ENCODE measurements at places on chromosomes 7 and 10. TPM values are rescaled to one million over a fixed set of nuclear protein-coding genes. Genes with fewer than 3 reads are reported as not detected.

OPN1SW gene
- not detected for total RNA-seq

SPOCK2 gene
- total RNA-seq = 1.4 TPM

DNA sequence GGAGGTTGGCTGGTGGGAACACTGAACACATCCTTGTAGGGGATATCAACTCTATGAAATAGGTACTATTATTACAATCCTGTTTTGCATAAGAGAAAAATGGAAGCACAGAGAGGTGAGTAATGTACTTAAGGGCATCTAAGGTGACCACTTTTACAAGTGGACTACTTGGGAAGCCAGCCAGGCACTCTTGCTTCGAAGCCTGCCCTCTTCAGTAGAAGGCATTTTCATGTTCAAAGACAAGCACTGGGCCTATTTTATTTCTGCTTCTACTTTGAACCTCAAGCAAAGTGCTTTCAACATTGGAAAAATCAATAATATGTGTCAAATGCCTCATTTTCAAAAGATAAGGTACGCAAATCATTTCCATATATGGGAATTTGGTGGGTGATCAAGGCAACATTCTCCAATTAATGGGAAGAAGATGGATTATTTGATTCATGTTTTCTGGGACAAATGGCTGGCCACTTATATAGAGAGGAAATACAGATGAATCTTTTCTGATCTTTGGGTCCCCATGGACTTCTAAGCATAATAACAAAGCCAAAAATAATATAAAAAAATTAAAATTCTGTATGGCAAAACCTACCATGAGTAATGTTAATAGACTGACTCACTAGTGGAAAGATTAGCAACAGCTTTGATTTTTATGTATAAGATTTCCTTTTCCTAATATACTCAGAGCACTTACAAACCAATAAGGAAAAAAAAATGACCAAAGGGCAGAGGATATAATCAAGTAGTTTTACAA lies 270.2 kb downstream of the FRMD4A start:
- H3K4me1 ChIP-seq = peaks cover 23% of the 10 kb centered on the region
- H3K36me3 ChIP-seq = peaks cover 2% of the 10 kb centered on the region
- DNase-seq = no peak
- no peak overlapping the region for H3K27ac ChIP-seq
- no peaks in the 10 kb centered on the region for H3K27me3 ChIP-seq

- DNase-seq = no peak
- no peak overlapping the region for H3K27ac ChIP-seq
- no peaks in the 10 kb centered on the region for H3K27me3 ChIP-seq
- H3K36me3 ChIP-seq = no peaks in the 10 kb centered on the region
Measured at GRCh38 chr10:112262546-112262945, 20.7 kb upstream of the TECTB start.

DNA sequence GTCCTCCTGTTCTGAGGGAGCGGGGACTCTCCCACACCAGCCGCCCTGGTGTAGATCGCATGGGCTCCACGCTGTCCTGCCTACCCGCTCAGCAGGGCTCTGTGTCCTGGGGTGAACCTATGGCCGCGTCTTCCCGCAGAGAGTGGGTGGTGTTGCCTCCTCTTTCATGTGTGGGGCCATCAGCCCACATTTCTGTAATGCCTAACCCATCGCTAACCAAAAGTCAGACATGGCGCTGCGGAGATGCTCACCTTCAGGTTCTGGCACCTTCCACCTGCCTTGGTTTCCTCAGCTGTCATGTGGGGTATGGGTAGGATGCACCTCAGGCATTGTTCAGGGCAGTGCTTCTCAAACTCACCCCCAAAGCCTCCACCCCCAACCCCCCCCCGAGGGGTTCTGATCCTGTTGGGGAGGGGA lies 50.5 kb upstream of the CAMK2B start:
- no peak overlapping the region for H3K27ac ChIP-seq
- peak overlapping the region; percentile 49 for H3K4me3 ChIP-seq
- DNase-seq = no peak

- peaks cover 7% of the 10 kb centered on the region for H3K4me1 ChIP-seq
- H3K36me3 ChIP-seq = no peaks in the 10 kb centered on the region
- H3K27ac ChIP-seq = peak overlapping the region; percentile 58
- no peak overlapping the region for H3K4me3 ChIP-seq
- DNase-seq = no peak
- H3K27me3 ChIP-seq = no peaks in the 10 kb centered on the region
Measured at GRCh38 chr7:92740700-92741126, 95.7 kb downstream of the CDK6 start.

DNA sequence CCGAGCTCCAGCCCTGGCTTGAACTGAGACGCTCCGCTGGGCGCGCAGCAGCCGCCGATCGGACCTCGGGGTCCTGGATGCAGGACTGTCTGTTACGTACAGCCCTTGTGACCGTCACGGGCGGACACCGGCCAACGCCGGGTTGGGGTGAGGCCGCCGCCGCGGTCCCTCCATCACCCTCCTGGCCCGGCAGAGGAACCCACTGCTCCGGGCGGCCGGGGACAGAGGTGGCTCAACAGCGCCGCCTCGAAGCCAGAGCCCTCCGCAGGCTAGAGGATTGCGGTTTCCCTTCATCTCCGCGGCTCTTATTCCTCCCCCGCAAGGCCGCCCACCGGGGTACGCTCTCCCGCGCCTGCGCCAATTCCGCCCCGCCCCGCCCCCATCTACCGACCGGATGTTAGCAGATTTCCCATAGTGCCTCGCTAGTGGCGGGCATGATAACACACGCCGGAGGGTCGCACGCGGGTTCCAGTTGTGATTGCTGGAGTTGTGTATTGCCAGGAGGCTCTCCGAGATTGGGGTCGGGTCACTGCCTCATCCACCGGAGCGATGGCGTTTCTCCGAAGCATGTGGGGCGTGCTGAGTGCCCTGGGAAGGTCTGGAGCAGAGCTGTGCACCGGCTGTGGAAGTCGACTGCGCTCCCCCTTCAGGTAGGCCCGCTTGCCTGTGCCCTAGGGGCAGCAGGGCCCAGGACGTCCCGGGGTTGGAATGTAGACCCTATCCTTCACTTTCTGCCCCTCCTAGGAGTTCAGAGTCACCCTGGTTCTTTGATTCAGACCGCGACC lies at the start of gene TFAM:
Gene TFAM (plus strand): TSS at position 412 of the 785 bp plus-strand sequence. CDS start 138 bp downstream, at position 550.
- H3K4me3 ChIP-seq = peak within 1 kb of the TSS; percentile 99
- peak; percentile 95 for DNase-seq
- H3K36me3 ChIP-seq = peaks cover 4% of the 10 kb centered on the region
- peak within 1 kb of the TSS; percentile 99 for H3K27ac ChIP-seq

DNA sequence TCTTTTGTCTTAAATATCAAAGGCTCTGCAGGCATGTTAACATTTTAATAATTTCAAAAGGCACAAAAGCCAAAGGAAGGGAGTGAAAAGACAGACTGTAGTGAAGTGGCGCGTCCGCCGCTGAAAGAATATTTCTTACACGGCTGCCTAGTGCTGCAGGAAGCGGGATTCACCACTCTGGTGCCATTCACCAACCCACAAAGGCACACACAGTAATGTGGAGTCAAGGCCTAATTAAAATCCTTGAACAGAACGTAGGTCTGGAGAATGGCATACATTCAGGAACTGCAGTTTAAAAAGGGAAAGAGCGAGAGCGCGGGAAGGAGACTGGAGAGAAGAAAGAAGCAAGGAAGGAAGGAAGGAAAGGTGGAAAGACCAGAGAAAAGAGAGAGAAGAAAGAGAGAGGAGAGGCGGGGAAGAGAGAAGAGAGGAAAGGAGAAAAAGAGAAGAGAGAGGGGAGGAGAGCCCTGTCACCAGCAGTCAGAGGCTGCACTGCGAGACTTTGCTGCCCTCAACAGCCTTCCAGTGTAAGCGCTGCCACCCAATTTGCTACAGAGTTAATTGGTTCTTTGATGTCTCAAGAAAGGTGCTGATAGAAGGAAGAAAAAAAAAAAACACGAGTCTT lies 554.0 kb downstream of the MDFIC start:
- no peaks in the 10 kb centered on the region for H3K36me3 ChIP-seq
- H3K27me3 ChIP-seq = peaks cover 38% of the 10 kb centered on the region
- H3K4me1 ChIP-seq = peaks cover 19% of the 10 kb centered on the region
- H3K4me3 ChIP-seq = peak overlapping the region; percentile 48
- H3K27ac ChIP-seq = no peak overlapping the region
- no peak for DNase-seq

DNA sequence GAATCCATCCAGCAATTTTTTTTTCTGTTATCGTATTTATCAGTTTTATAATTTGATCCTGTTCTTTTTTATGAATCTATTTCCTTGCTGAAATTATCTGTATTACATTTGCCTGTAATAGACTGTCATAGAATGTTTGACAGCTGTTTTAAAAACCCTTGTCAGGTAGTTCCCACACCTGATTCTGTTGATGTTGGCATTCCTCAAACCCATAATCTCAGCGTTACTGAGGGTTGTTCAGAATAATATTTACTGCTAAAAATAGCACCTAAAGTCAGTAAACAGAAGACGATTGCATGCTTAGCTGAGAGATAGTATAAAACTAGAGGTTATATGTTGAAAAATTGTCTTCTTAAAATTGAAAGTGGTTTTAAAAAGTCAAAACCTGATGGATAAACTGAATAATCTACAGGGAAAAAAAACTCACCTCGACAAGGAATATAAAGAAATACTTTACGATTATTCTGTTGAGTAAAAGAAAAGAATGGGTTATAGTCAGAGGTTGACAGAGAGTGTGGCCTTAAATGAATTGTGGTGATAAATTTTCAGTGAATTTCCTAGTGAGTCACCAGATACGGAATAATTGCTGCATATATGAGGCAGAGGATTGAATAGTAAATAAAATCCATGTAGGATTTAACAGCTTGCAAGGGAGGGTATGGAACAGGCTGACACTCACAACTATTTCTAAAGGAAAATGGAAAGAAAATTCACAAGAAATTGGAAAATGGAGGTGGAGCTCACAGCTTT lies 824.1 kb upstream of the IGFBP3 start:
- no peak overlapping the region for H3K27ac ChIP-seq
- DNase-seq = no peak
- peaks cover 12% of the 10 kb centered on the region for H3K4me1 ChIP-seq
- H3K36me3 ChIP-seq = no peaks in the 10 kb centered on the region

DNA sequence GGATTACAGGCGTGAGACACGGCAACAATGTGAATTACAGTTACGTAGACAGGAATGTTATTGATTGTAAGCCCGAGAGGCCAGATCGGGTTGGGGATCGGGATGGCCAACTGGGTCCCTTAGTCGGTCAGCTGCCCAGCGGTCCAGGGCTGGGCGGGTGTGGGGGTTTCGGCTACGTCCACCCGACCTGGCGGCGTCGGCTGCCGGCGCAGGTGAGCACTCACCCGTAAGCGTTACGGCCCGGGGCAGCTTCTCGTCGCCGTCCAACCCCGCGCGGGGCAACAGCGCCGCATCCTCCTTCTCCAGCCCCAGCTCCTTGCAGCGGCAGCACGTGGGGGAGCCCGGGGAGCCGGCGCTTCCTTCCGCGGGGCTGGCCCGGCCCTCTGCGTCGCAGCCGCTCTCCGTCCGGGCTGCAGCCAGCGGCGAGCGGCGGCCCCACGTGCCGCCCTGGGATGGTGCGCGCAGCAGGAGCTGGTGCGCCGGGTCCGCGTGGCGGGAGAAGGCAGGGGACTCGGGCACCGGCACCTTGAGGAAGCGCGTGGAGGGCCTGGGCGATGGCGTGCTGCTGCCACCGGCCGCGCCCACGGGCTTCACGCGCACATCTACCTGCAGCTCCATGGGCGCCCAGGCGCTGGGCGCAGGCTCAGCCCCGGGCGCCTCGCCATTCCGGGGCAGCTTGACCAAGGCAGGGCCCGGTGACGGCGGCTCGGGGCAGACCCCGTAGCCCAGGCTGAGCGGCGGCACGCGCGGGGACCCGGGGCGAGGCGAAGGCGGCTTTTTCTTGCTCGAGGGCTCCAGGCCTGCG lies 609 bp downstream of the KLRG2 start:
- peak overlapping the region; percentile 34 for H3K4me3 ChIP-seq
- peak; percentile 16 for DNase-seq
- H3K36me3 ChIP-seq = no peaks in the 10 kb centered on the region
- H3K27me3 ChIP-seq = peaks cover 76% of the 10 kb centered on the region
- H3K27ac ChIP-seq = no peak overlapping the region
- H3K4me1 ChIP-seq = peaks cover 3% of the 10 kb centered on the region

Measured in neural crest cell (in vitro differentiated cells).